Posterior vena cava (tissue), 2 donors: ENCODE measurements at places on chromosomes 1 and 21.

- peak; percentile 32 for DNase-seq
Measured at GRCh38 chr1:34776911-34777310, 4.1 kb upstream of the GJB3 start.

DNA sequence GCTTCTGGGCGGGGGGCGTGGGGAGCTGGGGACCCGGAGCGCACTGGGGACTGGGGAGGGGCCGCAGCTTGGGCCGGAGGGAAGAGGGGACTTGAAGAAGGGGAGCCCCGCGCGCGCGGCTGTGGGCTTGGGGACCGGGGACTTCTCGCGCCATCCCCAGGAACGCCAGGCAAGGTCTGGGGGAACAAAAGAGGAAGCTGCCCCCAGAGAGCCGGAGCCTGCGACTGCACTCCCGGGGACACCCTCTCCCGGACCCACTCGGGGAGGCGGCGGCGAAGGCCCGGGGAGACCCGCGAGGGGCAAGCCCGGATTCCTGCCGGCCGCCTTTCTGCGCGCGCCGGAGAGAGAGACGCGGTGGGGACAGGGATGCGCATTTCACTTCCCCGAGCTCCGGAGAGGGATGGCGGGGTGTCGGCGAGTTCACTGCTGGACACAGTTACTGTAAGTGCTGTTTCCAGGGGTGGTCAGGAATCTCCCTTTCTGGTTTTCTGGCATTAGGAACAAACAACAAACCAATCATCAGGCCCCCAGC is 732 bp downstream of the ABCG1 start:
- DNase-seq = peak; percentile 83

GRCh38 chr21:45867041-45867666 is 114.4 kb upstream of the COL6A1 start:
- DNase-seq = peak; percentile 74

GRCh38 chr1:71270394-71270915 is 189.6 kb upstream of the ZRANB2 start:
- no peak for DNase-seq

GRCh38 chr1:8879464-8879921 is 1.0 kb upstream of the ENO1 start:
- DNase-seq = no peak

DNA sequence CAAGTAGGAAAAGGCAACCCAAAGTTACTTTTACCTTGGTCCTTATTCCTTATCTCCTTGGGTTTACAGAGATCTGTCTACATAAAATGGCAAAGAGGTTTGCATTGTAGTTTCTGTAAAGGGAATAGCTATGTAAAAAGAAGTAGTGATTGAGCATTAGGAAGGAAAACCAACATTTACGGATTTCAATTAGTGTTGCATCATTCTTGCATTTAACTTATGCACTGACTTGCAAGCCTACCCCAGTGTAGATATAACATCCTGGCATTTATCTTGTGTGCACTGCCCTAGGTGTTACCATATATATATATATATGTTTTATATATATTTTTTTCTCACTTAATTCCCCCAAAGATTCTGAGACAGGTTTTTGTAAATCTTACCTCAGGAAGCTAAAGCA is 3.7 kb upstream of the LEPR start:
- DNase-seq = no peak

- peak; percentile 50 for DNase-seq
Measured at GRCh38 chr1:155396874-155397476, 76.3 kb downstream of the RUSC1 start.

- DNase-seq = no peak
Measured at GRCh38 chr1:30819244-30819571, 61.6 kb upstream of the LAPTM5 start.

DNA sequence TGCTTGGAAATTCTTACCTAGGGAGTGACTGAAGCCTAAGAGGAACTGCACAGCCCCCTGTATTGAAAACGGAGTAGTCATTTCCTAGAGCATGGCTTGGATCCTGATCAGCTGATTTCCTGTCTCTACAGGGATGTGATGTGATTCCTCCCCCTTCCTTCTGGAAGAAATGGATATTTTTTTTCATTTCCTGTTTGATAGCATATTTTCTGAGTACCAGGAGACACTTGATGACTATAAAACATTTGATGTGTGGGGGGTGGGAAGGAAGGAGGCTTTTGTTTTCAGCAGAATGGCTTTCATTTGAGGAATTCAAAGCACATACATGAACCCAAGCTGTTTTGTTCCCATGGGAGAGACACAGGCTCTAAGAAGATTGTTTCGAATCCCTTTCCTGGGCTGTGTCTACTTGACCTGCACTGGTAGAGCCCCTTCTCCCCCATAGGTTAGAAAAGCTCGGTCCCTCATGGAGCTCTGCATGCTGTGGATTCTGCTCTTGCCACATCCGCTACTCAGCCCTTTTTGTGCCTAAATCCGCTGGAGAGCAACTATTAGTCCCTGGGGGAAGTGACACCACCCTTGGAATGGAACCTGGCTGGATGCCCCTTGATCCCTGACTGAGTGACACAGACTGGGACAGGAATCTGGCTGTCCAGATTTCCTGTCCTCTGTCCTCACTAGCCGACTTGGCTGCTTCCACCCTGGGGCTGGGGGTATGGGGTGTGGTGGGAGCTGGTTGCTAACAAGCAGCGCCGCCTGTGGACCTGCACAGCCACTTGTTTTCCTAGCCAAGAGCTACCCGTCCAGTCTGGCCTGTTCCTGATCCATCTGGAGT is 71.8 kb upstream of the MACF1 start:
- peak; percentile 89 for DNase-seq

GRCh38 chr1:21725748-21726392 is 56.7 kb upstream of the RAP1GAP start:
- no peak for DNase-seq

DNA sequence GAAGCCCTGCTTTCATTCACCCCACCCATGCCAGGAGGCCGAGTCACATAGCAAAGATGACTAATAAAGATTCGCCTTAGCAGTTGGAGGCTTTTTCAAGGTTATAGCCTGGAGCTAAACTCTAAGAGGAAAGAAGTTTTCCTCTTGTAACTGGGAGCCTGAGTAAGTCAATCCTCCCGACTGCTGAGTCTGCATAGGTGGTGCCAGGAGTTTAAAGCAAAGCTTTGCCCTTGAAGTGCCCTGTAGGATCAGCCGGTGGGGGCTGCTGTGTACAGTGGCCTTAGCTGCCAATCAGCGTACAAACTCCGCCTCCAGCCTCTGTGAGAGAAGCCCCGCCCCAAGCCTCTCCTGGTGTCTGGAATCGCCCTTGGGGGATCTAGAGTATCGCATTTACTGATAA is 147.5 kb upstream of the SPATA6 start:
- DNase-seq = no peak

GRCh38 chr1:215226757-215227156 is 144.2 kb downstream of the KCNK2 start:
- no peak for DNase-seq

- no peak for DNase-seq
Measured at GRCh38 chr1:5265438-5266075, 611.1 kb downstream of the AJAP1 start.

DNA sequence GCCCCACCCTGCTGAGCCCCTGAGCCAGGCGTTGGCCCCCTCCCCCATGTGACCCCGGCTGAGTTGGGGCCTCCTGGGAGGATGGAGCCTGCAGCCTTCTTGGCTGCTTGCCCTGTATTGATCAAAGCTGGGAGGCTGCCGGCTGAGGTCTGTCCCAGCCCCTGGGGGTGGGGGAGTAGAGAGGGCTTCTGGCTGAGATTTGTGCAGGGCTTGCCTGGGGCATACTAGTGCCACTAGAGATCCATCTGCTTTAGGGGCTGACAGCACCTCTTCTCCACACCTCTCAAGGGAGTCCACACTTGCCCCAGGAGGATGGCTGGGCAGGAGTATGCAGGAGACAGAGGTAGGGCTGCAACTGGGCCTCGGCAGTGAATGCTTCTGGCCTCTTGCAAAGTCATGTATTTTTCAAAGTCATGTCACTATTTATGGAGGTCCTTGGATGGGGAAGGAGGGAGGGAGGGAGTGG is 53.6 kb upstream of the SSBP3 start:
- peak; percentile 42 for DNase-seq

DNA sequence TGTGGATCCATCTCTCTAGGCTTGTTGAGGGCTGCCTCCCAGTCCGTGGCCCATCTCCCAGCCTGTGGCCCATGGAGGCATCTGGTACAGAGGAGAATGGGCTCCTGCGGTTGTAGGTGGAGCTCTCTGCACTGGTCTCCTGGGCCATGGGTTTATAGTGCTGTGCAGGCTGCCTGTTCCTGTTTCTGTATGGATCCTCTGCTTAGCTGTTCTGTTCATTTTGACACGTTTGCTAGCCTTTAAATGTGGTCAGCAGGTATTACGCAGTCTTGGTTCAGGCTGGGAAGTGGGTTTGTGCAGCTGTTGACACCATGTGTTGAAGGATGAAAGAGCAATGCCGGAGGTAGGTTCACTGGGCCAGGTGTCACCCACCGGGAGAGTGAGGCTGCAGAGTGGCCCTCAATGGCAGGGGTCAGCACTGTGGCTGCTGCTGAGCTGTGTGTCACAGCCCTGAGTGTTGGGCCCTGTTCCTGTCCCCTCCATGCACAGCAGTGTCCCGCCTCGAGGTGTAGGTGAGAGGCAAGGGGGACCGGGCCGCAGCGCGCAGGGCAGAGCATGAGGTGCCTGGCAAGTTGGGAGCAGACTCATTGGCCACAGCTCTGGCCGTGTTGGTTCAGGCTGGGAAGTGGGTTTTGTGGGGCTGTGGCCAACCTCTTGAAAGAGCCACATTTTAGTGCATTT is 39.0 kb downstream of the SNAP47 start:
- DNase-seq = no peak

DNA sequence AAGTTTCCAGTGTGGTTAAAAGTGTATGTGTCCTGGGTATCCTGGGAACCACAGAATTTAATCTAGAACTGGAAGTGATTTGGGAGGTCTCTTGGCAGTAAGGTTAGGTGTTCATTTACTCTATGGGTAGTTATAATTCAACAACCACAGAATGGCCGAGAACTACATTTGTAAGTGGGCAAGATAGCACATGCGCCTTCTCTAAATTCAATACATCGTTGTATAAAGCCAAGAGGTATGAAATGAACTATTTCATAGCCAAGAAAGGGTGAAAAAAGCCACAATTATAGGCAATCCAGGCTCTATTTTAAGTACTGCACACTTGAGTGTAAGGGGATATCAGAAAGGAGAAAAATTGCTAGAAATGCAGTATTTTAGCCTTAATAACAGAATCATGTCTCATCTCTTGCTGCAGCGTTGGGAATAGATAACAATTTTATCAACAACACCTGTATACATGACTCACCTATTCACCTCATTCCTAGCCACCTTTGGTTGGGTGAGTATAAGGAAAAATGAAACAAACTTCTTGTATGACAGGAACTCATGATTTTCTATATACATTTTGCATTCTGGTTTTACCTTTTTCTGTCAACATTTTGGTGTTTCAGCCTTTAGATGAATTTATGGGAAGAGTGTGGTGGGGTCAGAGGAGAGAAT is 4.5 kb downstream of the SDCCAG8 start:
- DNase-seq = no peak

DNA sequence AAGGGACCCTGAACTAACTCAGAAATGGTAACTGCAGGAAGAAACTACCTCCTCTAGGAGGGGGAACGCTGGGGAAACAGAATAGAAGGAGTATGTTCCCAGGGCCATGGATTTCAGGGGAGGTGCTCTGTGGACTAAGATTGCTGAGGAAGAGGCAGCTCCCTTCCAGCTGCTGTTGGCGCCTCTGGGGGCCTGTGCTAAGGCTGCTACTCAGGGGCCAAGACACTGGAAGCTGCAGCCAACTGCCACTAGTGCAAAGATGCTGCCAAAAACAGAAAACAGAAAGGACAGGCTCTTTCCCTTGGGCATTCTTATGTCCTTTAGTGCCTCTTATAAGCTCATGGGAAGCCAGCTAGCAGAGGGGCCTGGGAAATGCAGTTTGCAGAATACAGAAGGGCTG is 58.0 kb upstream of the SGIP1 start:
- DNase-seq = no peak

DNA sequence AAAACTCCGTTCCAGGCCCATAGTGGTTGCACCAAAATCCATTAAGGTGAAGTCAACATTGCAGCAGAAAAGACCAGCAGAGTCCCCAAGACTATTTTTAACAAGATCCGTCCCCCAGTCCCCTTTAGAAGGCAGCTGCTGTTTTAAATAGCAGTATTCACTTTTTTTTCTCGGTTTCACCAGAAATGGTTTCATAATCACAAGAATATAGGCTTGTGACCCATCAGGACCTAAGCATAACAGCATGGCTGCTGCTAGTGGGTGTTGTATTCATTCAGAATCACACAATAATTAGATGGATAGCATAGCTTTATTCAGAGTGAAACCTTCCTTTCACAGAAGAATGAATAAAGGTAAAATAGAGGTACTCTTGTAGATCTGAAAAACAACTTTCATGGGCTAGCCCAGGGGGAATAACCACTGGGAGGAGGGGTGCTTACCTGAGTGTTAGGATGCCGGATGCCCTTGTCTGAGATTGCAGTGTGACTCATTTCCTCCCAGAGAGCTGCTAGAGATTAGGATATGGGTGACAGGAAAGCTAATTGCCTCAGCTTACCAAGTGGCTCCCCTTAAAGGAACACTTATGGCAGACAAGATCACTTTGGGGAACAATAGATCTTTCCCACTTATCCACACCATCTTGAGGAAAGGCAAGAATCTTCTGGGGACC is 35.0 kb downstream of the ACKR1 start:
- no peak for DNase-seq

DNA sequence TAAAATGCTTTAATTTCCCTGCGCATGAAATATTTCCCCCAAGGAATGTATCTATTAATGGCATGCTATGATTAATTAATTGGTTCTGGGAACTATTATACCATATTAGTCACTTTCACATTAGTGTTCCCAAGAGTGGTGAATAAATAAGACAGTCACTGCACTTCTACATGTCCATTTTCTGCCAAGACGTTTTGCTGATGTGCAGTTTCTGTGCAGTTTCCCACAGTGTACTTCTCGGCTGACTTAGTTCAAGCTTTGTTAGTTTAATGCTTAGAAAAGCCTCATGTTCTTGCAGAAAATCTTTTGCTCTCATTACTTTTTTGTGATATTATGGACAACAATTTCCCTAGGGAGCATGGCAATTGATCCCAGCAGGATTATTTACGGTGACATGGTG is 1014.5 kb downstream of the BRINP3 start:
- DNase-seq = no peak

- DNase-seq = no peak
Measured at GRCh38 chr1:19057784-19058475, 101.5 kb upstream of the IFFO2 start.
